ENCODE measurements at places on chromosomes 2 and 18.

- no peak for DNase-seq
These were observed 1917.7 kb upstream of the PIK3C3 start for GRCh38 chr18:40037356-40037755.

DNA sequence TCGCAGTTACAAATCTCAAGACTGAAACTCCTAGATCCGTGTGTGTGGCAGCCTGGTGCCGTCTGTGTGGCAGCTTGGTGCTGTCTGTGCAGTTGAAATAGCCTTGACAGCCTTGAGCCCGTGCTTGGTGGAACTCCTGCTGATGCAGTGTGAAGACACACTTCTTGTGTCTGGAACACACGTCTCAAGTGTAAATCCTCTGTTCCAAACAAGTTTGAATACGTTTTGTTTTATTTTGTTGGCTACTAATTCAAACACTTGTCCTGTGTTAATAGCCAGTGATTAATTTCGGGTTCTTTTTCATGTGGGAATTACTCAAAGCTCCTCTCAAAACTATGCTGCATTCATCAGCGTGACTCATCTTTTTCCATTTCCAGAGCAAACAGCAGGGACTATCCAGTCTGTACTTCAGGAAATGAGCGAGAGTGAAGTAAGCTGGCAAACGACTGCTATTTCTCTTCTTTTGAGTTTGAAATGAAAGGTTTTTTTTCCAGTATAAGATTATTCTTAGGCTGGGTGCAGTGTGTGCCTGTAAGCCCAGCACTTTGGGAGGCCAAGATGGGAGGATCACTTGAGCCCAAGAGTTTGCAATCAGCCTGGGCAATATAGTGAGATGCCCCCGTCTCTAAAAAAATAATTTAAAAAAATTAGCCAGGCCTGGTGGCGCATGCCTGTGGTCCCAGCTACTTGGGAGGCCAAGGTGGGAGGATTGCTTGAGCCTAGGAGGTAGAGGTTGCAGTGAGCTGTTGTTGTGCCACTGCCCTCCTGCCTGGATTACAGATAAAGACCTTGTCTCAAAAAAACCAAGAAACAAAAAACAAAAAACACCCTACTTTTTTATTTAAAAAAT is 152.9 kb downstream of the SPP2 start:
- no peak for DNase-seq

DNA sequence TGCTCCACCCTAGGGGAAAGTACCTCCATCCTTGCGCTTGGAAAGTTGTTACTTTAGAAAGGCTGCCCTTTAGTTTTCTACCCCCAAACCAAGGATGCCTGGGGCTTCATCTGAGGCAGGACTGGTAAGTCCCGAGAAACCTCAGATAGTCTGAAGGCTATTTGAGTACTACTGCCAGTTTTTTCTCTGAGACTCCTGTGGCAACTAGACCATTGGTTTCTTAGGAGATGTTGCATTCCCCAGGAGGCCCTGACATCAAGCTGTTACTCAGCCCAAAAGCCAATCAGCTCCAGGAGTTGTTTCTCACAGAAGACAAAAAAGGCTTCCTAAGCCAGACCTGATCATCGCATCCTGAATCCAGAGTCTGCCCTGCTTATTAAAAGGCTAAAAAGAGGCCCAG is 67.2 kb downstream of the COLEC12 start:
- DNase-seq = no peak

GRCh38 chr2:65227020-65227455 is 593 bp upstream of the ACTR2 start:
- no peak for DNase-seq

- no peak for DNase-seq
These were observed 18.6 kb upstream of the ZC3H15 start for GRCh38 chr2:186467421-186467820.

DNA sequence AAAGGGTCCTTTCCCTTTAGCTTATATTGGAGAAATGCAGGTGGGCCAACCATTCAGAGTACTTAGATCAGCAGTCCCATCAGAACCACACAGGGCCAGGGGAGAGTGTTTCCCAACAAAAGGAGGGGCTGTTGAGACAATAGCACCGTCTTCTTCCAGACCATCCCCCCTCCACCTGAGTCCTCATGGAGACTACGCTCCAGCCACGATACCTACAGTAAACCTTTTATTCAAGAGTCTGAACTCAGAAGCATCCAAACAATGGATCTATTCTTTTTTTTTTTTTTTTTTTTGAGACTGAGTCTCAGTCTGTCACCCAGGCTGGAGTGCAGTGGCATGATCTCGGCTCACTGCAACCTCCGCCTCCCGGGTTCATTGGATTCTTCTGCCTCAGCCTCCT is 25.7 kb upstream of the ZNF532 start:
- no peak for DNase-seq

DNA sequence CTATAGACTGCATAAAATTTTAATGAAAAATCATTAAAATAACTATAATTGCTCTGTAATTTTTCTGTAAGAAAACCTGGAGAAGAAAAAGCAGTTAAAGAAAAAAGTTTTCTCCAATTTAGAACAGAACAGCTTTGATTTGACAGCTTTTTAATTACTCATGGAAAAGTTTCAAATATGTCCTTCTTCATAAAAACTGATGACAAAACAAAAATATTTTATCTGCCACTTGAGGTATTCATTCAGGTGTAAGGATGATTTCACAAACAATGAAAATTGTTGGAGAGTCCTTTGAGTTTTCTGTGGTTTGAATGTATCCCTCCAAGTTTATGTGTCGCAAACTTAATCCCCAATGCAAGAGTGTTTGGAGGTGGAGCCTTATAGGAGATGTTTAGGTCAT is 302.3 kb upstream of the VWC2L start:
- no peak for DNase-seq

- DNase-seq = peak; percentile 15
These were observed 342.3 kb downstream of the DCC start for GRCh38 chr18:52682260-52682659.

DNA sequence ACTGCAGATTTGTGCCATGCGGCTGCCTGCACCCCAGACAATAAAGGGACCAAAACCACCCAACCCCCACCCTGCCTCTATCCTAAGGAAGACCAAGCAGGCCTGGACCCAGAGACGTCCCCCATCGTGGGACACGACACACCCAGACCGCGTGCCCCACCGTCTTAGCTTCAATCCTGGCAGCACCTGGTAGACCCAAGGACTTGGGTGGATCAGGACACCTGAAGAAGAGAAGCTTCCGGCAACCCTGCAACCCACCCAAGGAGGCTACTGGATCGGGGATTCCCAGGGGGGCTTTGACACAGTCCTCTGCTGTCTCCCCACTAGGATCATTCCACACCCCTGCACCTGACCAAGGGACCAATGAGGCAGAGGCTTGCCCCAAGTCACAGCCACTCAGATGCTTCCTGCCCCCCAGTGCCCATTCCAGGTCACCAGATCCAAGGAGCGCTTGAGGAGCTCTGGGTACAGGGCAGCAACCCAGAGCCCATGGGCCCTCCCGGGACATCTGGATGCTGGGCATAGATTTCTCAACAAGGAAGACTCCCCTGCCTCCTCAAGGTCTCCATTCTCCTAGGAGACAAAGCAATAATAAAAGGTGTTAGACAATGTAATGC is 3.6 kb downstream of the ALPI start:
- no peak for DNase-seq
